Stimulated activated CD4-positive, alpha-beta T cell treated with anti-CD3 and anti-CD28 coated beads, Interleukin-12 subunit alpha, Interleukin-12 subunit beta, amount 100 ng/mL, for 4 hours (primary cell): ENCODE measurements at places on chromosomes 4 and X.

- DNase-seq: no peak
Observed at GRCh38 chr4:24240655-24241054, 343.7 kb downstream of the DHX15 start.

- DNase-seq: no peak
Observed at GRCh38 chr4:86033171-86033570, 326.7 kb downstream of the MAPK10 start.

DNA sequence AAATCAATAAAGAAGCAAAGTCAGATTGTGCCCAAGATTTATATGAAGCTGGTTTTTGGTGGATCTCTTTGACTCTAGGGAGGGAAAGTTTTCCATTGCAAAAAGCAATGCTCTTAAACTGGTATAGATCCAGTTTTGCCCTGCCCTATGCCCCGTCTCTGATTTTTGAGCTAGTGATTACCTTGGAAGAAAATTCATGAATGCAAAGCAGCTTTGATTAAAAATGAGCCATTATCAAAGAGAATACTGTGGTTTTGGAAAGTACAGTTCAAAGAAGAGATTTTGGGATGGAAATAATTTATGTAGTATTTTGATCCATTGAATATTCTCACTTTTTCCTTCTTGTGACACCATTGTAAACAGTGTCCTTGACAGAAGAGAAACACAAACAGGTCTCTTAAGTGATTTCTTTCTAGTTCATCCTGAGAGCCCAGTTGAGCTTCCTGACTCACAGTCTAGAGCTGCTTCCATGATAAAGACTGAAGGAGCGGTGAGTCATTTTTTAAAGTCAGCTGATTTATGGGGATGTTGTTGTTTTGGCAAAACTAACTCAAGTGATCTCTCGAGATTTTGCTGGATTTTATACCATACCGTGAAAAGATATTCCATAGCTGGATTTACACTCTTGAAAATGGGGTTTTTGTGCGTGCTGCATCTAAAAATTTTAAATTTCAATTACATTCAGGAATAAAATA is 76.7 kb downstream of the AFF1 start:
- DNase-seq: no peak

DNA sequence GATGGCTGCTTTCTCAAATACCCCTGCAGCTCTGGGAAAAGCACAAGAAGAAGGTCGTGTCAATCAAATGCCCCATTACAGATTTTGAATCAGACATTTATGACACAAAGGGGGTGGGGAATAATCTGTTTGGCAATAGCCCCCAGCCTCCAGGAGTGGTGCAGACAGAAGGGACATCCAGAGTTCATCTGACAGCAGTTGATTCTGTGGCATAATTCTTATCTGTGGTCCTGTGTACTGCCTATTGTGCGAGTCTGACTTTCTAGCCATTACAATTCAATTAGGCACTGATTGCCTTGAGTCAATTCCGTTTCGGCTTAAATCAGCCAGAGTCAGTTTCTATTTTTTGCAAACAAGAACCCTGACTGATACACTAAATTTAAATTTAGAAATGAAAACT is 28.6 kb upstream of the DCLK2 start:
- no peak for DNase-seq

GRCh38 chr4:76443376-76443775 is 8.3 kb downstream of the SHROOM3 start:
- no peak for DNase-seq

DNA sequence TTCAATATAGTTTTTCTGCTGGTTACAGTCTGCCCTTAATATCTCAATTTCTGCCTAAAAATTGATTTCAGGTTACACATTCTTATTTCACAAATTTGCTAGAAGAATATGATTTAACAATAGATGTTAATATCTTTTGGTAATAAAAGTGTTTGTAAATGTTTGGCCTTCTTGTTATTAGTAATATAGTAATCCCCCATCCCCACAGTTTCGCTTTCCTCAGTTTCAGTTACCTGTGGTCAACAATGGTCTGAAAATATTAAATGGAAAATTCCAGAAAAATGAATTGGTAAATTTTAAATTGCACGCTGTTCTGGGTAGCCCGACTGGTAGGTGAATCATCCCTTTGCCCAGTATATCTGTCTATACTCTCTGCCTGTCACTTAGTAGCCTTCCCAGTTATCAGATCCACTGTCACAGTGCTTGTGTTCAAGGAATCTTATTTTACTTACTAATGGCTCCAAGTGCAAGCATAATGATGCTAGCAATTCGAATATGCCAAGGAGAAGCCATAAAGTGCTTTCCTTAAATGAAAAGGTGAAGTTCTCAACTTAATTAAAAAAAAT is 3.5 kb upstream of the BMP2K start:
- no peak for DNase-seq

DNA sequence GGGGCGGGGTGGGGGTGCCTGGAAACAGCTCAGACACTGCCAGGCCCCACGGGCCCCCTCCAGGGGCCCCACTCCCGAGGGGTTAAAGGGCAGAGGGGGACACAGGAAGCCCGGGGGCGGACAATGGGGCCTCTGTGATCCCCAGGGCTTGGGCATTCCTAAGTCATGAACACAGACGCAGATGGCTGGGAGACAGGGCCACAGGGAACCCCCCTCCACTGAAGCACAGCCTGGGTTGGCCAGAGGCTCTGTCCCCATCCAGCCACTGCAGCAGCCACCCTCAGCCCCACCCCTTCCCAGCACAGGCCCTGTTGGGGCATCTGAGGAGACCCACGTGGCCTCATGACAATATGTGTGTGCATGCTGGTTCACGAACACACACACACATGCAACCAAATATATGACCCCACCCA is 3.9 kb downstream of the L1CAM start:
- DNase-seq: no peak

DNA sequence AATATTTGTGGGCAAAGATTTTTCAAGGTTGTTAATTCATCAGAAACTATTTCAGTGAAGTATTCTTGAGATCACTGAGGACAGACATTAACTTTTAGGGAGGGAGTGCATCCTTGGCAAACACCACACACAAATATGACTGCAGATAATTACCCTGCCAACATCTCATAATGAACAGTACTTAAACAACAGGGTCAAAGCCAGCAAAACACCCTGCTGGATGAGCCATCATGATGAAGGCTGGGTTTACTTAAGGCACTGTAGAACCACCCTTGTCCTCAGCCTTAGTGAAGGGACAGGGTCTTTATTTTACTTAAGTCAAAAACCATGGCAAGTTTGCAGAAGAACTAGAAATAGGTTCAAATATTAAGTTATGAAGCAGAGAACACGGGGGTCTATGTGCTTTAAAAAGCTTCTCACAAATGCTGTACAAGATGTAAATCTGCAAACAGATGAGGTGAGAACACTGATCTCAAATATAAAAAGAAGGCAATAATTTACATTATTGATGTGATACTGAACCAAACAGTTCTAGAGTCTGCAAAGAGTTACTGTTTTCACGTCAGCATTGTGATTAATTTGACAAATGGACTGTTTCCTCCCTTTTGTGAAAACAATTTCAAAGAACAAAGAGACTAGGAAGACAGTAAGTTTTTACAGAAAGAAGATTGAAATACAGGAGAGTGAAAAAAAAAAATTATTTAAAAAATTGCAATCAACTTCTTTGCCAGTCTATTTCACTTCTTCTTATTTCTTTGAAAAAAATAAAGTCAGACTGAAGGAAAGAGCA is 28.2 kb downstream of the TAPT1 start:
- no peak for DNase-seq

GRCh38 chrX:39427492-39427891 is 626.2 kb downstream of the MID1IP1 start:
- no peak for DNase-seq

- DNase-seq: no peak
Observed at GRCh38 chr4:146214238-146214637, at the start of gene REELD1. Gene REELD1, plus strand, starts transcription at chr4:146214538. Its CDS starts 2,415 bp downstream, at chr4:146216953.

DNA sequence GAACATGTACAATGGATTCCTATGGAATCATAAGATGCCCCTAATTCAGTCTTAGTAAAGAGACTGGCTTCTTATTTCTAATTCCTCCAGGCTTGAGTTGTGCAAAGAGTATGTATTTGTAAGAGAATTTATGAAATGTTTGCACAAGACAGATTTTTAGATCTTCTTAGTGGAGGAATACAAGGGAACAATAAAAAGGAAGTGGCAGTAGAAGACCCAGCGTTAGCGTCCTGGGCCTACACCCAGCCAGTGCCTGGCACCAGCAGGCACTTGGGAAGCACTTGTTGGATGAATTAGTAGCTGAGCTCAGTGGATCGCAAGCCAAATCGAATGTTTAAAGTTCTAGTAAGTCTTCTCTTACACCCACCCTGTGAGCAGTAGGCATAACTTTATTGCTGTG is 157.4 kb downstream of the PTTG2 start:
- DNase-seq: no peak

DNA sequence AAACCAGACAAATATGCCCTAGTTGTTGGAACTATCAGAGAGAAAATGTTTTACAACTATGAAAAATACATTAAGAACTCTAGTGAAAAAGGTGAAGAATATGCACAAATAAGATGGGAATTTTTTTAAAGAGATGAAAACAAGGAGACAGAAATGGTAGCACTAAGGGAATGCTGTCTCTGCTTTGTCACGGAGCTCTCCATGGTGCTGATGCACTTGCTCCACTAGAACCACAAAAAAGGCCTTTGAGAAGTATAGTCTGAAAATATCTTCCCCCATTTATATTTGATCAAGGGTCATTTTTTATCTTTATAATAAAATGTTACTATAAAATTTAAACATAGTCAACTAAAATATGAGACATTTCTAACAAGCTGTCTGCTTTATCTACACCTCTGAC is 1655.5 kb upstream of the AGA start:
- DNase-seq: no peak

GRCh38 chrX:153209347-153209746 is 30.3 kb downstream of the MAGEA1 start:
- no peak for DNase-seq

- DNase-seq: no peak
Observed at GRCh38 chr4:89995814-89996213, 101.2 kb downstream of the MMRN1 start.

DNA sequence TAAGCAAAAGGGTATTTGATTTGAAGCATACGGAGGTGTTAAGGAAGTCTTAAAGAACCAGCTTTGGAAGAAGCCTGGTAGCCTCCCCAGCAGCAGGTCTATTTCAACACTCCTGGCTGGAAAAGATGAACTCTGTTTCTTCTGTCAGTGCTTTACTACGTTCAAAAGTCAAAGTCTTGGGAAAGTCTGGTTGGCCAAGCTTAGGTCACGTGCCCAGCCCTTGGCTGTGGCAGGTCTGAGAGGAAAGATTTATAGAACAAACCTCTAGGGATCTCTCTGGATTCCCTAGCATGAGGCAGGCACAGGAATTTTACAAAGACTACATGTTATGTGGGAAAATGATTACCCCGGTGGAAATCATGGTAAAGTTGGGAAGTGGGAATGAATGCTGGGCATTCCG is 8.6 kb upstream of the ARHGAP10 start:
- no peak for DNase-seq

GRCh38 chr4:150063128-150063527 is 15.1 kb upstream of the DCLK2 start:
- DNase-seq: no peak

DNA sequence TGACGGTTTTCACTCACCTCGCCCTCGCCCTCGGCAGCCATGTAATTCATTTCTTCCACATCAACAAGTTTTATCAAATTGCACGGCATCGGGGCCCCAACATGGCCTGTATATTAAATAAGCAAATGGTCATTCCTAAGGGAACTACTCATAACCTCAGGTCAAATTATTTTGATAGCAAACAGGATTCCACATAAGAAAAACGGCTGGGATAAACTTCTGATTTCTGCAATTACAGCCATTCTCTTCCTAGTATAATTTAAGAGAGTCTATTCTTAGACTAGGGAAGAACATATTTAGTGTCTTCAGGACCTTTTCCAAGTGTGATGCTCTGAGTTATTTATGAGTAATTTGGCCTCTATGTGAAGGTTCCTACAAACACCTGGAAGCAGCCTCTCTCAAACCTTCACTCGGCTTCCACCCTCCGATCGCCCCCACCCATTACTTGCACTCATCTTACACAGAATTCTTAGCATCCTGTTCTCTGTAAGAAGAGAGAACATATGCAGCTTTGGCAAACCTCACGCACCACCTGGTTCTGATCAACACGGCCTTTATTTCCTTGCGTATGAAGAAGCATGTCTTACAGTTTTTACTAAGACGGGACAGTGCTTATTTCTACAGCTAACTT is 29.4 kb upstream of the CENPU start:
- DNase-seq: no peak

DNA sequence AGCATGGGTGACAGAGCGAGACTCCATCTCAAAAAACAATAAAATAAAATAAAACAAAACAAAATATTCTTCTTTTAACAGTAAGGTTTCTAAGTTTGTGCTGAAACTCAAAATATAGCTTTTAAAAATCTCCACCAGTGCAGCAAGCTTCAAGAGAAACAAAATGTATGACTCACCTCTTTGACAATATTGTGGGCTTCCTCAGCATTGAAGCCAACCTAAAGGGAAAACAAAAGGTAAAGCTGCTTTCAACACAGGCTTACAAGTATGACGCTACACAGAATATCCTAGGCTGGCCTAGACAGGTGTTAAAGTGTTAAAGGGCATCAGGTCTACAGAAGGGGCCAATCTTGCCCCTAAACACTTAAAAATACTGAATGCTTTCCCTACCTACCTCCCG is 1.2 kb downstream of the DYNLT3 start:
- DNase-seq: no peak
